MM.1S (cell line): ENCODE measurements at places on chromosomes 1 and 21.

GRCh38 chr21:37165586-37165985 is 92.5 kb downstream of the TTC3 start:
- no peak for DNase-seq

DNA sequence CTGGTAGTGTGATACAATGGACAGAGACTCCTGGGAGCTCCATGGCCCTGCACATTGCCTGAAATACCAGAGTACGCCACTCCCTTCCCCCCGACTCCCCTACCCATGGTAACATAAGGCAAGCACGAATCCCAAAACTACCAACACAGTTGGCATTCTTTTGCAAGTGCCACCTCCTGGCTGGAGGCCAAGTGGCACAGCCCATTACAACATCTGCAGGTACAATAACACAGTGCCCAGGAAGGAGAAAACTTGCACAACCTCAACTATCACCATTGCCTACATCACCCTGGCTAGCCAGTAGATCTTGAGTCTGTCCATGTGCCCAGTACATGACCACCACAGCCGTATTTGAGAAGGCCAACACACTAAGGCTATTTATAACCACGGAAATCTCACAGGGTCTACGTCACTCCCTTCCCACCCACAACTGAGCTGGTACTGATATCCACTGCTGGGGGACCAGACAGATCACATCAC is 11.7 kb downstream of the ADAMTS1 start:
- no peak for DNase-seq

GRCh38 chr1:238141353-238141752 is 250.6 kb upstream of the ZP4 start:
- no peak for DNase-seq

DNA sequence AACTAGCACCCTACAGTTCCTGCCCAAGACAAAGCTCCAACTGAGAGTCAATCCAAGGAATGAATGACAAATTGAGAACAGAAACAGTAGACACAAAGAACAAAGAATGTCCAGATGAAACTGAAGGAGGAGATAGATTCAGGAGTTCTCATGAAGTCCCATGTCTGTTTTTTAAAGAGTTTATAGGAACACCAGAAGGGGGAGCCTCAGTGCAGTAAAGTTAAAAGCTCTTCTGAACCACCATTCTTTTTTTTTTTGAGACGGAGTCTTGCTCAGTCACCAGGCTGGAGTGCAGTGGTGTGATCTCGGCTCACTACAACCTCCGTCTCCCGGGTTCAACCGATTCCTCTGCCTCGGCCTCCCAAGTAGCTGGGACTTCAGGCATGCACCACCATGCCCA is 323.6 kb downstream of the MRPL39 start:
- peak; percentile 59 for DNase-seq

- no peak for DNase-seq
Measured at GRCh38 chr1:12669529-12670068, 25.7 kb downstream of the AADACL4 start.
